ENCODE measurements at places on chromosomes 5 and 9.

- peak; percentile 41 for ATAC-seq
These were observed 10.8 kb downstream of the KCNV2 start for GRCh38 chr9:2727966-2728613.

DNA sequence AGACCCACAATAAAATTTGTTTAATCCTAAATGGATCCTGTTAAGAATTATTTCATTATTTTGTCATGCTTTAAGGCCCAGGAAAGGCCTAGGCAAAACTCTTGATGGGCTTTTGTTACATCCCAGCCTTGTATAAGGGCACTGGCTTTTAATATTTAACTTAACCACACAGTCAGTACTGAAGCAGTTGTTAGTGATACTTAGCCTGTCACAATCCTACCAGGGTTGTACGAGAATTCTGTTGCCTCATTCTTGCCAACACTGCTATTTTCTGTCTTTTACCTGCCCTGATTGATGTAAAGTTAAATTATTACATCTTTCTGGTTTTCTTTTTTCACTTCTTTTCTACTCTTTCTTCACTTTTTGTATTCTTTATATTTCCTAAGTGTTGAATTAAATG lies 10.9 kb downstream of the ZNF169 start:
- no peak for ATAC-seq

GRCh38 chr5:60463179-60463868 lies 236.6 kb downstream of the DEPDC1B start:
- no peak for ATAC-seq

GRCh38 chr5:73780302-73781080 lies 154.5 kb downstream of the ARHGEF28 start:
- ATAC-seq, result no peak

DNA sequence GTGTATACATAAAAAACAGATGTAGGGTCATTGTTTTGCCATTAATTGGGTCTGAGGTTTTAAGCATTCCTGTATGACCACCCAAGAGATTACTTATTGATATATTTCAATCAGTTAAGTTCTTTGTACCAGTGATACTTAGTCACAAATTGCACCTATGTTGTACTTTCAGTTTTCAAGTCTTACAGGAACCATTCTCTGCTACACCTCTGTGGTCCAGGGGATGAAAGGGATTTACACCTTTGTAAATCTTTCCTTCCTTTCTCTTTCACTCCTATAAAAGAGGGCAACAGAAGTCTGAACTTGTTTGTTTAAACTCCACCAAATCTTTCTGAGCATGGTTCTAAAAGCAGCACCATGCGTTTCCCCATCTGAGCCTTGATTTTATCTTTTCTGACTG lies 86.1 kb downstream of the DEPDC1B start:
- ATAC-seq, result no peak

DNA sequence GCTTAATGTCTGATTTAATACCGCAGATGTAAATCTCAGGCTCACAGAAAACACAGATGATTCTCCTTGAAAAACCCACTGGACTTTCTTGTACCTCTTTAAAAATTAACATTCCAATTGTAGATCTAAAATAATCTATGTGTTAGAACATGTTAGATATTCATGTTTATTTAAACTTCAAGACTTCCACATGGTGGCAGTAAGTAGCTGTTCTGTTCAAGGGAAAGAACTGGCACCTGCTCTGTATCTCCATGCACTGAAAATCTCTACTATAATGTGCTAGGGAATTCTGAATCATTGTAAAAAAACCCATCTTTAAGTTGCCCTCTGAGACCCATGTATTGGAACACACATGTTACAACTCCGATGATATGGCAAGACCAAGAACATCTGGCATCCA lies 366.9 kb downstream of the DMRTA1 start:
- ATAC-seq, result no peak

DNA sequence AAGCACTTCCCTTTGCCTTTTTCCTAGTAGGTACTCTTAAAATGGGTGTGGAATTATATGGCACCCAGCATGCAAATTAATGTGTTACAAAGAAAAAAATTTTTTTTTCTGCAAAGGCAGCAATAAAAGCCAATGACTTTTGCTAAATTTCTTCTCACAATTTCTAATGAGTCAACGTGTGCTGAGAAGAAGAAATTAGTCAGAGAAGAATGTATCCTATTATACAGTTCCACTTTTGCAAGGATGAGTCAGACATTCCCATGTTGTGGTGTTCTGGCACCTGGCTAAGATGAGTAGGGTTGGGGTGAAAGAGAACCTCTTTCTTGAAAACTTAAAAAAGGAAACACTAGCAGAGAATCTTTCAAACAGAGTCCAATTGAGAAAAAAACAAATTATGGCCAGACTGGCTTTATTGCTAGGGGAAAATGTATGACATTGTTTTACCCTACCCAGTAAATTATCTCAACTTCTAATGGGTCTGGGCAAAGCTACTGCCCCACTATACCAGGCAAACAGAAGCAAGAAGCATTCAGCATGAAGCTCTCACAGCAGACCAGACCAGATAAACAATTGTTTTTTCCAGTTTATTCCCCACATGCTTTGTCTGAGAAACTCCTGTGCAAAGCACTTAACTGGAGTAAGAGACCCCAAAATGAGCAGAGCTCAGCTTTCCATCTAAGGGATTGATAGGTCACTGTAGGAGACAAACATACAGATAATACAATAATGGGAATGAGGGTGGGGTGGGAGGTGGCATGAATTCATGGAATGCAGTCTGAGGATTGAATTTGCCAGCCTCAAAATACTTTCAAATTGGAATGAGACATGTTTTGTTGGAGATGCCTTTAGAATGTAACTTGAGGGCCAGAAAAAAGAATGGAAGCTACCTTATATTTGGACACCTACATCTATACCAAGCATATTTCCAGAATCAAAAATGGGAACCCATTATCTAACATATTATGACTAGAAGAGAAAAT lies 220.8 kb upstream of the RFX3 start:
- no peak for ATAC-seq

- no peak for ATAC-seq
These were observed 3.1 kb downstream of the ANXA1 start for GRCh38 chr9:73154722-73155121.

- ATAC-seq, result peak; percentile 91
These were observed 293.8 kb downstream of the CWC27 start for GRCh38 chr5:65062469-65063083.

DNA sequence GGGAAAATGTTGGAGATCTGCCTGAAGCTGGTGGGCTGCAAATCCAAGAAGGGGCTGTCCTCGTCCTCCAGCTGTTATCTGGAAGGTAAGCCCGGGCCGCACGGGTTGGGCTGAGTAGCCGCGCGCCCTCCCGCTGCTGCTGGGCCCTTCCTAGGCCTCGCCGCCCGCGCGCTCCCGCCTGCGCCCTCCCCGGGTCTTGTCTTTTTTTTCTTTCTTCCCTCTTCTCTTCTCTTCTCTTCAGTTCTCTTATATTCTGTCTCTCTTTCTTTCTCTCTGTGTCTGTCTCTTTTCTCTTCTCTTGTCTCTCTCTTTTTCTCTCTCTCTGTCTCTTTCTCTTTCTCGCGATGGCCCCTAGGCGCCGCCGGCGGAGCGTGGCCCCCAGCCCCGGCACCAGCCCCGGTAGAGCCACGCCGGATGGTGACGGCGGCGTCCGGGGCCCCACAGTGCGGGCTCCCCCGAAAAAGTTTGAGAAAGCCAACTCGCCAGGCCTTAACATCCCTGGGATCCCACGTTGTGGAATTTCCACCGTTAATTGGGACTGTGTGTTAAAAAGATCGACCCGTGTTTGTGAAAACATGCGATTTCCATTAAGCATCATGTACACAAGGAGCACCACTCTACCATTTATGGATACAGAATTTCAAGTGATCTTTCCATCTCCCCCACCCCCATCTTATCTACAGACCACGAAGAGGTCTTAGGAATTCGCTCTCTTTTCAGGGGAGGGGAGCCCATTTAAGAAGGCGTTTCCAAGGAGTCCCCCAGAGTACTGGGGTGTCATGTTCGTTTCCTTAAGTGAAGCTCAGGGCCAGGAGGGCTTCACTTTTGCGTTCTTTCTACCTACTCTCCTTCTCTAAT lies 616 bp downstream of the ABL1 start:
- ATAC-seq, result peak; percentile 50

GRCh38 chr5:73151766-73152410 lies 21.1 kb upstream of the TMEM174 start:
- ATAC-seq, result no peak

- ATAC-seq, result no peak
These were observed 11.9 kb upstream of the C1QTNF2 start for GRCh38 chr5:160382346-160382745.

DNA sequence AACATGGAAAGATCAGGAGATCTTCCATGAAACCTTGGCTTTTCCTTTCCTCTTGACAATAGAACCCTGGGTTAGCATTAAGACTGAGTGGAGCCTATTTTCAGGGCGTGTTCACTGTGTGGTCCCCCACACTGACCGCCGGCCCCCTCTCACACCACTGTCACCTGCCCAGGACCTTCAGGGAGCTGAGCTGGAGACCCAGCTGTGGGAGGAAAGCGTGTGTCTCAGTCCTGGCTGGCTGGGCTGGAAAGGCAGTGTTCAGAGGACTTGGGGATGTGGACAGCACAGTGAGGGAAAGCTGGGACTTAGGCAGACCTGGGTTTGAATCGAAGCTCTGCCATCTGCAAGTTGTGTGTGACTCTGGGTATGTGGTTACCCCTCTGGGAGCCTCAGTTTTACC lies 268.1 kb downstream of the NSG2 start:
- no peak for ATAC-seq

DNA sequence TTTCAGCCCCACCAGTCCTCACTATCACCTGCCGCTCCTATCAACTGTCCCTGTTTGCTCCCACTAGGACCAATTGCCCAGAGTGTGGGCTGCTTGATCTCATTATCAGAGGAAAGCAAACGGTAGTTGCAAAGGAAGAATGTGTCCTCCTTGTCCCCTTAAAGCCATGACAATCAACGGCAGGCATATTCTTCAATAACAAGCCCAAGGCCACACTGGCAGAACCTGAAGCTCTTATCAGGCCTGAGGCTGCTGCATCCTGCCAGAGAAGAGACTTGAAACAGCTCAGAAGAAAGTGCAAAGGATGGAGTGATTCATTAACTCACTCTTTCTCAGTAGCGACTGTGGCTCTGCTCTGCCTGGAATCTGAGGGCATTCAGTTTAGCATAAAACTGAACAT lies 39.2 kb upstream of the MAN2A1 start:
- ATAC-seq, result no peak

- ATAC-seq, result no peak
These were observed 3.0 kb upstream of the TMEM210 start for GRCh38 chr9:137174722-137175293.

DNA sequence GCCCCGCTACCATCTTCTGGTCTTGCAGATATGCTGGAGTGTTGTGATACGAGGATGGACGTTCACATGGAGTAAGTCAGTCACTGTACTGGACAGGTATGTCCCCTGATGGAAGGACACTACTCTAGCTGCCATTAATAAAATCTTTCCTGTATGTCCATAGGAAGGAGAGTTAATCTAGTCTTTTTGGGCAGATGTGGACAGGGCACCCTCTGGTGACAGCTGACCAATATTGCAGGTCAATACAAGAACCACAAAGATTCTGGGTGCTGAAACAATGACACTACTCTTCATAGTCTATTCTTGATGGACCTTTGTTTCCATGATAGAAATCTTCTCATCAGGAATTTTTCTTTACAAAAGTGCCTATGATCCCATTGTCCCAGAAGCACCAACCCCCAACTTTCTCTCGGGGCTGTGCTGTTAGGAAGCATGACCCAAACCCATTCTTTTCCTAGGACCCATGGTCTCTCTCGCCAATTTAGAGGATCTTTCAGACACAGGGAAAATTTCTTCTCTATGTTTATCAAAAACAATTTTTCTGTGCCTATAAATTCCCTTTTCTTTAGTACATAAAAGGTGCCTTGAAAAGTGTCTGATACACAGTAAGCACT lies 376.9 kb downstream of the DTWD2 start:
- no peak for ATAC-seq

DNA sequence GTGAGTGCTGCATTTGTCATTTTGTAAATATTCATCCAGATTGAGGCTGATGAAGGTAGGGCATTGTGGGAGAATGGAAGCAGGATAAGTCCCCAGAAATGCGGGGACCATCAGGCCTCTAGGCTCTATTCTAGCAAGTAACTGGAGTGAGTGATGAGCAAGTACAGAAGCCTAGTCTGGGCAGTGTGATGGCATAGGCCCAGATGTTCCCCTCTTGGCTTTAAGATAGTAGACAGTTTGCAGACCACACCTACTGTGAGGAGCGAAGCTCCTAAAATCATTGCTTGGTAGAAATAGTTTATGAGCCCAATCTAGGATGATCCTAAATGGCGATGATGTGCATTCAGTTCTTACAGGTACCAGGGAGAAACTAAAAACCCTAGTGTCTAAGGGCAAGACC lies 24.3 kb downstream of the NDFIP1 start:
- ATAC-seq, result no peak

- ATAC-seq, result no peak
These were observed 32.5 kb downstream of the CSF1R start for GRCh38 chr5:150053713-150054392.

GRCh38 chr5:5009240-5009639 lies 130.9 kb upstream of the ADAMTS16 start:
- ATAC-seq, result no peak

DNA sequence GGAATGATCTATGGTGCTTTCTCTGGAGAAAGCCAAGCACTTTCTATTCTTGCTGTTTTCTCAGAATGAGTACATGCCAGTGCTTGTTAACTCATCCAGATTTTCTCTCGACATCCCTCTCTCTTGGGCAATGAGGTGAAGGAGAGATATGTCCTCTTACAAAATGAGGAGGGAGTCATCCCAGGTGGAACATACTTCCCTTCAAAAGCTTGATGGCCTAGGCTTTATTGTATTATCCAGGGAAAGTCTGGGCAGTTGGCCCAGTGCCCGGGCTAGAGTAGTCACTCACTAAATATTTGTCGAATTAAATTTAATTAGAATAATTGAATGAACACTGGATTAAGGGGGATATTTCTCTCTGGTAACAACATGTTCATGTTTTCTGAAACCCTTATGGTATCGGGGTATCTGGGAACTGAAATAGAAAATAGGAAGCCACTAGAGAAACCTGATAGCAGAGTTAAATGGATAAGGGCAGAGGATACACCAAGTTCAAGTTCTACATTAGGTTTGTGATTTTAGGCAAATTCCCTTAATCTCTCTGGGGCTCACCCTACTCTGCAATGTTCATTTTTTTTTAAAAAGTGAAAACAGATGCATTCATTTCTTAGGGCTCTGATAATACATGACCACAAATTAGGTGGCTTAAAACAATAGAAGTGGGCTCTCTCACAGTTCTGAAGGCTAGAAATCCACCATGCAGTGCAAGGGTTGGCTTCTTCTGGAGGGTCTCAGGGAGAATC lies 99.6 kb downstream of the LIFR start:
- ATAC-seq, result no peak
